ENCODE measurements at places on chromosomes 3 and 15.

GRCh38 chr15:88658972-88659931 lies 20.4 kb downstream of the ISG20 start:
- no peak overlapping the region for H3K27ac ChIP-seq
- H3K27me3 ChIP-seq = peaks cover 41% of the 10 kb centered on the region
- H3K36me3 ChIP-seq = no peaks in the 10 kb centered on the region
- no peak for DNase-seq

DNA sequence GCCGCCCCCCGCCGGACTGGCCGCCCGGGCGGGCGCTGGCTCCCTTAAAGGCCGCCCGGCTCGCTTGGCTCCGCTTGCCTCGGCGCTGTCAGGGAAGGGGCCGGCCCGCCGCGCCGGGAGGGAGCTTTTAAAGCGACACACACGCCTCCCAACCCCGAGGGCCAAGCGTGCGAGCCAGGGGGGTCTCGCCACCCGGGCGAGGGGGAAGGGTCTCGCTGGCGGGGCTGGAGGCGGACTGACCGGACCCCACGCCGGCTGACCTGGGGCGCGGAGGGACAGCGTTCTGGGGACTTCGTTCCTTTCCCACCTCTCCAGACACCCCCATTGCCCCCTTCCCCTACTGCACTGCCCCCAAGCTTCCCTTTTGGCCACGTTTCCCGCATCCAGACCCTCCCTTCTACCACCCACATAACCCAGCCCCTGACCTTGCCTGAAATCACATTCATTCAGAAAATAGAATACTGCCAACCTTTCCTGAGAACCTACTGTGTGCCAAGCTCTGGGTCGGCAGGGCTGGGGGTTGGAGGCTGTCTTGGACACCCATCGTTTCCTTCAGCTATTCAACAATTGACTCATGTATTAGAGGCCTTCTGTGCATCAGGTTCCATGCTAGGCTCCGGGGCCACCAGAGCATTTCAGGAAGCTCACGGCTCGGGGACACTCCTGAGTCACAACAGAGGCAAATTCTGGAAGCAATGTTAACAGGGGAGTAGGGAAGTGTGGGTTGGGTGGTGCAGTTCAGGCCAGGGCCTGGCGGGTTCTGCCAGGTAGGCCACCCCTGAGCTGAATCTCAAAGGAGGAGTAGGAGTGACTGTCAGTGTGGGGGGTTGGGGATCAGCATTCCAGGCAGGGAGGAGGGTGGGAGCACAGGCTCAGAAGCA lies at the start of gene INSYN1:
INSYN1 (minus strand) TSS at position 102 of the 881 bp plus-strand sequence. CDS start 2,221 bp downstream, outside the sequence.
- peak within 1 kb of the TSS; percentile 79 for H3K4me3 ChIP-seq
- no peak within 1 kb of the TSS for H3K27ac ChIP-seq
- no peaks in the 10 kb centered on the region for H3K36me3 ChIP-seq
- peaks cover 29% of the 10 kb centered on the region for H3K4me1 ChIP-seq
- DNase-seq = peak; percentile 65

GRCh38 chr3:133124511-133124910 lies 86.3 kb downstream of the TMEM108 start:
- H3K4me1 ChIP-seq = peaks cover 5% of the 10 kb centered on the region
- no peaks in the 10 kb centered on the region for H3K36me3 ChIP-seq
- no peak for DNase-seq
- H3K4me3 ChIP-seq = no peak overlapping the region

GRCh38 chr3:52289338-52289746 lies 1.7 kb downstream of the GLYCTK start:
- DNase-seq = no peak
- peak overlapping the region; percentile 43 for H3K4me3 ChIP-seq
- H3K36me3 ChIP-seq = no peaks in the 10 kb centered on the region
- H3K4me1 ChIP-seq = peaks cover 19% of the 10 kb centered on the region
- no peak overlapping the region for H3K27ac ChIP-seq

GRCh38 chr3:30282154-30282696 lies 324.2 kb upstream of the TGFBR2 start:
- H3K4me1 ChIP-seq = peaks cover 6% of the 10 kb centered on the region
- peaks cover 8% of the 10 kb centered on the region for H3K36me3 ChIP-seq
- DNase-seq = no peak
- no peak overlapping the region for H3K27ac ChIP-seq
- H3K27me3 ChIP-seq = no peaks in the 10 kb centered on the region
- H3K4me3 ChIP-seq = no peak overlapping the region

DNA sequence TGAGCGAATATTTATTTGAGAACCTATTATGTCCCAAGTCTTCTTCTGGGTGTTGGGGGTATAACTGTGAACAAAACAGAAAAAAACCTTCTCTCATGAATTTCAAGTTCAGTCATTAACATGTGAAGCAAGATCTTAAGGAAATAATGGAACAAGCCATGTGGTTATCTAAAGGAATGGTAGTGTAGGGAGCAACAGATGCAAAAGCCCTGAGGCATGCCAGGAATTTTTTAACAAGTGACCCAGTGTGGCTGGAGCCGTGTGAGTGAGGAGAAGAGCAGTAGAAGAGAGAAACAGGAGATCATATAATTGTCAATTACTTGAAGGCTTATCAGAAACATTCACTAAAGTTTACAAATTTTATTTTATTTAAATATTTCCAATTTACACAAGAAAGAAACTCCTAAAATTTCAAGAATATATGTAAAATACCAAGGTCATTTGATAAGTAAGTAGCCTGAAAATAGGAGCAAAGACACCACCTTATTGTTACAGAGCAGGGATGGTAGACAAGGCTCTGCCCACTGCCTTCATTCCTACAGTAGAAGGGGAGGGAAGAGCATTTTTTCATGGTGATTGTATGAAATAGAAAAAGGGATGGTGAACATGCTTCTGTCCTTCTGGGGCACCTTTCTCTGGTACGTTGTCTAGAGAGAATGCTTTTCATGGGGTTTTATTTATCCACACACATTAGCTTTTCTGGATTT lies 345.1 kb downstream of the PLOD2 start:
- H3K36me3 ChIP-seq = no peaks in the 10 kb centered on the region
- H3K27me3 ChIP-seq = no peaks in the 10 kb centered on the region
- H3K4me1 ChIP-seq = no peaks in the 10 kb centered on the region
- H3K4me3 ChIP-seq = no peak overlapping the region
- H3K27ac ChIP-seq = no peak overlapping the region
- no peak for DNase-seq

DNA sequence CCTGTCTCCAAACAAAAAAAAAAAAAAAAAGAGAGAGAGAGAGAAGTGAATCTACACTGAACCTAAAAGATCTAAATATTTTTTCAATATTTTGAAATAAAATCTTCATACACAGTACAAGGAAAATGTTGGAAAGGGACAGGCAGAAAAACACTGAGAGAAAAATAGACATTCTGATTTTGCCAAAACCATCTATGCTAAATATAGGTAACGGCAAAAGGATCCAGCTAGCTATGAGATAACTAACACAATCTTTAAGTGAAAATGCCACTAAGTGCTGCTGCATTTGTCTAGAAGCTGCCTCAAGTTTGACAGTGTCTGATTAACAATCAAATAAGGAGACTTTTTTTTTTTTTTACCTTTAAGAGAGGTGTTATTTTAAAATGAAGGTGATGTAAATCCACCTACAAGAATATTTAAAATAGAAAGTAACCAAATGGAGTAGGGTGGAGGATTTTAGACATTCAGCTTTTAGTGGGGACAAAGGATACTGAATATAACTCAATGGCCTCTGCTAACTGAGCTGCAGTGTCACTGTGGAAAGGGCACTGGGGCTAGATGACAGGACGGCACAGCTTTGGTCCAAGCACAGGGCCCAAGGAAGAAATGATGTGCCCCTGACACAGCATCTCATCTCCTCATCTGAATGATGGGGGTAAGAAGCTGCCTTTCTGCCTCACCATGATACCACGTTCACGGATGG lies 62.4 kb downstream of the HACD2 start:
- H3K27ac ChIP-seq = peak overlapping the region; percentile 70
- peaks cover 23% of the 10 kb centered on the region for H3K4me1 ChIP-seq
- no peak overlapping the region for H3K4me3 ChIP-seq
- H3K36me3 ChIP-seq = peaks cover 12% of the 10 kb centered on the region
- H3K27me3 ChIP-seq = no peaks in the 10 kb centered on the region

- H3K27me3 ChIP-seq = peaks cover 16% of the 10 kb centered on the region
- no peak for DNase-seq
- H3K27ac ChIP-seq = no peak overlapping the region
- no peaks in the 10 kb centered on the region for H3K36me3 ChIP-seq
- H3K4me1 ChIP-seq = peaks cover 67% of the 10 kb centered on the region
- H3K4me3 ChIP-seq = no peak overlapping the region
Measured at GRCh38 chr3:197021729-197022404, 7.8 kb downstream of the MELTF start.

GRCh38 chr15:73317651-73318462 lies 50.9 kb downstream of the HCN4 start:
- H3K4me3 ChIP-seq = no peak overlapping the region
- no peak for DNase-seq
- no peak overlapping the region for H3K27ac ChIP-seq
- peaks cover 26% of the 10 kb centered on the region for H3K27me3 ChIP-seq
- peaks cover 1% of the 10 kb centered on the region for H3K36me3 ChIP-seq

GRCh38 chr15:79496838-79497237 lies 64.7 kb downstream of the MINAR1 start:
- peaks cover 3% of the 10 kb centered on the region for H3K27me3 ChIP-seq
- H3K4me3 ChIP-seq = no peak overlapping the region
- H3K4me1 ChIP-seq = peaks cover 32% of the 10 kb centered on the region

Measured in nephron progenitor cell (in vitro differentiated cells).